ENCODE measurements at places on chromosomes 6 and 20.

DNA sequence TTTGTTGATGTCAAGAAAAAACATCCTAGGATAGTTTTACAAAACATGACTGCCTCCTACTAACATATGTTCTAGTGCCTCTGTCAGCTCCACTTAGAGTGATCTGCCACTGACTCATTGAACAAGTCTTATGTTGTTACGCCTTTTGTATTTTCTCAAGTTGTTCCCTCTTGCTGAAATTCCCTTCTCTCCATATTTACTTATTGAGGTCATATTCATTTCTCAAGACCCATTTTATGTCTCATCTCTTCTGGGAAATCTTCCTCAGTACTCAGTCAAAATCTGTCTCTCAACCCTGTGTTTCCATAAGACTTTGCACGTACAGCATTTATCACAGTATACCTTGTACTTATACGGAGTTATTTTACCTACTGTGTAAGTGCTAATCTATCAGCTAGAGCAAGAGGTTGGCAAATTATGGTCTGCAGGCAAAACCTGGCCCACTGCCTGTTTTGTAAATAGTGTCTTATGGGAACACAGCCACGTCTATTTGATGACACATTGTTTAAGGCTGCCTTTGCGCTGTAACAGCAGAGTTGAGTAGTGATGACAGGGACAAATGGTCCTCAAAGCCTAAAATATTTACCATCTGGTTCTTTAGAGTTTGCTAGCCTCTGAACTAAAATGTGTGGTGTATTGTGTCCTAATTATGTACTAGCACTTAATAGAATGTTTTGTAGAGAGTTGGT is 83.4 kb downstream of the ADGRB3 start:
- DNase-seq, result no peak

- DNase-seq, result no peak
Observed at GRCh38 chr6:154705471-154706113, 27.6 kb upstream of the SCAF8 start.

DNA sequence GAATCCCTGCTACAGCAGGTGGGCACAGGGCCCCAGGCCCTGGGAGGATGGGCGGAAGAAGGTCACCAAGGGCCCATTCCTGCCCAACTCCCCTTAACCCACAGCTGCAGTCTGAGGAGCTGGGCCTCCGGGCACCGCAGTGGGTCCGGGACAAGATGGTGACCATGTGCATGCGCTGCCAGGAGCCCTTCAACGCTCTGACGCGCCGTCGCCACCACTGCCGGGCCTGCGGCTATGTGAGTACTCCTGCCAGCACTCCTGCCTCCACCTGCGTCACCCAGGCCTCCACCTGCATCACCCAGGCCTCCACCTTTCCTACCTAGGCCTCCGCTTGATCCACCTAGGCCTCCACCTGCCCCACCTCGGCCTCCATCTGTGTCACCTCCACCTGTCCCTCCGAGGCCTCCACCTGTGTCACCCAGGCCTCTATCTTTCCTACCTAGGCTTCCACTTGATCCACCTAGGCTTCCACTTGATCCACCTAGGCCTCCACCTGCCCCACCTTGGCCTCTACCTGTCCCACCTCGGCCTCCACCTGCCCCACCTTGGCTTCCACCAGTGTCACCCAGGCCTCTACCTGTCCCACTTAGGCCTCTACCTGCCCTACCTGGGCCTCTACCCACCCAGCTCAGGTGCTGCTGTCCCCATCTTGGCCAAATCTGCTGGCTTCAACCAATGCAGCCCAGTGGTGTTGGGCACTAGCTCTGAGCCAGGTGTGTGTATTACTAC is 16.8 kb downstream of the FGD2 start:
- DNase-seq, result no peak

- DNase-seq, result no peak
Observed at GRCh38 chr6:31588871-31589650, 3.0 kb downstream of the LST1 start.

DNA sequence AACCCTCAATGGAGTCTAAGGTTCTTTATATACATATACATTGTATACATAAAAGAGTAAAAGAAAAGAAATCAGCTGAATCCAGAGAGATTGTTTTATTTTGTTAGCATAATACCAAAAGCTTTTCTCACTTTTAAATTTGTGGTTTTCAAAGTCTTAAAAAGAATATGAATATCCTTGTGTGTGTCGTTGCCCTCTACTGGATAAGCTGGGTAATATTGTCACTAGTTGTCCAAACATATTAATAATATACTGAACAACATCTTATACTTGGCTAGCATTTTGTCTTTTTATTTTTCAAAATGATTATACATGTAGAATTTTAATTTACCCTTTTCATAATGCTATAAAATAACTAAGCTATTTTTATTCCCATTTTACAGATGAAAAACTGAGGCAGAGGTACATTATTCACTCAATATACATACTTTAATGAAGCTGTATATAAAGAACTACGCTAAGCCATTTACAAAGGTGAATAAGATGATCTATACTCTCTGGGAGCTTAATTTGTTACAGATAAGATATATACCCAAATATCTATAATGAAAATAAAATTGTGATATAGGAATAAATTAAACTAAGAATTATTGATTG is 531.7 kb downstream of the TFAP2B start:
- DNase-seq, result no peak

Measured in effector CD8-positive, alpha-beta T cell (primary cell).